GOT3 (cell line): ENCODE measurements at places on chromosomes 3 and 15.

- no peak for DNase-seq
Measured at GRCh38 chr3:69313251-69313650, 72.6 kb downstream of the FRMD4B start.

- no peak for DNase-seq
Measured at GRCh38 chr3:66037986-66038369, 740 bp downstream of the MAGI1 start.

DNA sequence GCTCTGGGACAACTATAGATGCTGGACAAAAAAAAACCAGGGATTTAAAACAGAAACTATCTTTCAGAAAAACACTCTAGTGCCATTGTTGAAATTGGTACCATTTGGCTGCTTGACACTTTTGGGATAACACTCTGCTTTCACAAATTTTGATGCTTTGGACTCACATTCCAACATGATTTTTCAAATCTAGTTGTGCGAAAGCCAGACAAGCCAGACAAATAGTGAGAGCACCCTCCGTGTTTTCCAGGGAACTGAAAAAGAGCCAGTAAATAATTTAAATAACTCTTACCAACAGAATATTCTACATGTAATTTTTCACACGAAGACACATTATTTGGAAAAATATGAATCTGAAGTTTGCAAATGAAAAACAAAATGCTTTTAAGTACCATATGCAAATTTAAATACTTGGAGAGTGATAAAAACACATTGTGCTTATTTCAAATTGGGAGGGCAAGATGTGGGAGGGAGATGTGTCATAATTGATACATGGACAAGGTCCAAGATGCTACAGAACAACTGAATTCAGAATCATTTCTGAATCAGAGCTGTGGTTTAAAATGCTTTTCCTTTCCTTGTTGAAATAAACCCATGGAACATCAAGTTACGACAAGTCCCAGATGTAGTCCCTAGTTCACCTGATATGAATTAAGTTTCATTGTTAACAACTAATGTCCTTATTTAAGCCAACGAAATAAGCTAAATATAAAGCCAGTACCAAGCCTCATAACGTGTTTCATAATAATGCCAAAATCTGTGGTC, 144.2 kb upstream of the SOX2 start:
- no peak for DNase-seq

GRCh38 chr3:184679056-184679816, 32.6 kb downstream of the MAGEF1 start:
- no peak for DNase-seq

DNA sequence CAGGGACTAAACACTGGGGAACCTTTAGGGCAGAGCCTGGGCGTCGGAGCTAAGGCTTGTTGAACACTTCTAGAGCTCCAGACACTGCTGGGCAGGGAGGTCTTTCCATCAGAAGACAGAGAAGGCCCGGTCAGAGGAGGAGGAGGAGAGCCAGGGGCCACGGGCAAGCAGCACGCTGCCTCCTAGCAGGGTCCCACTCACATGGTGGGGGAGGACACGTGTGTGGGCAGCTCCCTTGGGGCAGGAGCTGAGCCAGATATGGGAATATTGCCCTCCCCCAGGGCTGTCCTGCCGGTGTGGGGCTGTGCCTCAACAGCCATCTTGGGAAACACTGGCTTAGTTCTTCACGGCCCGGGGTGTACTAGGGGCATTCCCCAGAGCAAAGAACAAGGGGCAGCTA, 89.6 kb upstream of the TLE3 start:
- no peak for DNase-seq

DNA sequence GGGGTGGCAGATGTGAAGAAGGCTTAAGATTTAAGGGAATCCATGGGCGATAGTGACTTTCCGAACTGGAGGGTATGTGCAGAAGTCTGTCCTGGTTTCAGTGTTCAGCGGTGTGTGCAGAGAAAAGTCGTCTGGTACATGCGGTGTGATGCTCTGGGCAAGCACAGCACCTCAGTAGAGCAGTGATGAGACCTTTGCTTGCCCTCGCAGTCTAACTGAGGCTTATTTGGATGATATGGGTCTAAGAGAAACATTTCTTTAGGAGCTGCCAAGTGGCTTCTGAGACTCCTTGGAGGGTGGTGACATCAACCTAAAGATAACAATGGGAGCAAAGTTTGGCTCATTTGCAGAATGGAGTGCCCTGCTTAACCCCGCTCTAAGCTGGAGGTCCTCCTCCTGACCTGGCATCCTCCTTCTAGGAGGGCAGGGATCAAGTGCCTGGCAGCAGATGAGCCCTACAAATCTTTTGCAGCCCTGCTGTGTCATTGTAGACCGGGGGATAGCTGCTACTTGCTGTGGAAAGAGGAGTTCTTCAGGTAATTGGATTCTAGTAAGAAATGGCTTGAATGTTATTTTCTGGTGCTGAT, 228.1 kb upstream of the AZI2 start:
- DNase-seq, result no peak

DNA sequence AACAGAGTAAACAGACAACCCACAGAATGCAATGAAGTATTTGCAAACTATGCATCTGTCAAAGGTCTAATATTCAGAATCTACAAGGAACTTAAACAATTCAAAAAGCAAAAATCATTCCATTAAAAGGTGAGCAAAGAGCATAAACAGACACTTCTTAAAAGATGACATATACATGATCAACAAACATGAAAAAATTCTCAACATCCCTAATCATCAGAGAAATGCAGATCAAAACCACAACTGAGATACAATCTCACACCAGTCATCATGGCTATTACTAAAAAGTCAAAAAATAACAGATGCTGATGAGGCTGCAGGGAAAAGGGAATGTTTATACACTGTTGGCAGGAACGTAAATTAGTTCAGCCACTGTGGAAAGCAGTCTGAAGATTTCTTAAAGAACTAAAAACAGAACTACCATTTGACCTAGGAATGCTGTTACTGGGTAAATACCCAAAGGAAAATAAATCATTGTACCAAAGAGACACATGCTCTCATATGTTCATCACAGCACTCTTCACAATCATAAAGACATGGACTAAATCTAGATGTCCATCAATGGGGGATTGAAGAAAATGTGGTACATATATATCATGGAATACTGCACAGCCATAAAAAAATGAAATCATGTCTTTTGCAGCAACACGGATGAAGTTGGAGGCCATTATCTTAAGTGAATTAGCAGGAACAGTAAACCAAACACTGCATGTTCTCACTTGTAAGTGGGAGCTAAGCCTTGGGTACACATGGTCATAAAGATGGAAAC, 393.3 kb upstream of the CBLB start:
- DNase-seq, result no peak

DNA sequence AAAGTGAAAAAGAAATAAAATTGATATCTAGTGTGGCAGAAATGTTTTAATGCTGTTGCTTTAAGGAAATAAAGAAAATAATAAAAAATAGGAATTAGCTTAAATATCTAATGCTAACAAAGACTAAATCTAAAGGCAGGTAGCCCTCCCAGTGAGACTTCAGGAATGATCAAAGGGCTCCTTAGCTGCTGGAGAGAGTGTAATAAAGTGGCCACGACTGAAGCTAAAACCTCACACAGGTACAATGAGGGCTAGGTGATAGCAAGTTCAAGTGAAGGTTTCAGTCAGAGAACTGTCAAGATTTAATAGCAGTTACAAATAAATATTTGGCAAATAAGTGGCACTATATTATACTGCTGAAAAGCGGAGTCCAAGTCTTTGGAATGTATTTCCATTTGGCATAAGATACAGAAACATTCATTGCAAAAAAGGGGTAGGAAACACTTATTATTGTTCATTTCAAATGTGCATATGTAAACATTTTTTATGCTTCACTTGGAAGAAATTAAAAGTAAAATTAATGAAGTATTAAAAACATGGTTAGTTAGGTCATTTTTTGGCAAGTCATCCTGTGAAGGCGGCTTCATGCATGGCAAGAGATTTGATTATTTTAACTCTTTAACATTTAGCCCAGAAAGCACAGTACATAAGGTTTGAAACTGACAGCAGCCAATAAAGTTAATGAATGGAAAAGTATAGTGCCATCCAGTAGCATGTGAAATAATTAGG, 168.2 kb downstream of the ECT2 start:
- DNase-seq, result no peak

GRCh38 chr15:53586799-53587198, 172.7 kb downstream of the WDR72 start:
- DNase-seq, result no peak

DNA sequence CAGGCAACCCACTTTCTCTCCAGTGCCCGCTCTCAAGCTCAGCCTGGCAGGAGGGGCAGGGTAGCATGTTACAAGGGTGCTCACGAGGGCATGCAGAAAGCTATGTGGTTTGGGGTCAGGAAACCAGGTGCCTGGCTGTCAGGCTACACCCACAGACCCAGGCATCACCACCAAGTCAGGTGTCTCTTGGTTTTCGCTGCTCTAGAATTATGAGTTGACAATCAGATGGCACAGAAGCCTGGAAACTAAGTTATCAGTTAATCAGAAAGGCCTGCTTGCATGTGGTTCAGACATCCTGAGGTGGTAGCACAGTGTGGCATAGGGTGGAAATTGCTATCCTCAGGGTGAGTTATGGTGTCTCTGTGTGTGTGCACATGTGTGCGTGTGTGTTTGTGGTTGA, 16.2 kb upstream of the CCR9 start:
- DNase-seq, result no peak

DNA sequence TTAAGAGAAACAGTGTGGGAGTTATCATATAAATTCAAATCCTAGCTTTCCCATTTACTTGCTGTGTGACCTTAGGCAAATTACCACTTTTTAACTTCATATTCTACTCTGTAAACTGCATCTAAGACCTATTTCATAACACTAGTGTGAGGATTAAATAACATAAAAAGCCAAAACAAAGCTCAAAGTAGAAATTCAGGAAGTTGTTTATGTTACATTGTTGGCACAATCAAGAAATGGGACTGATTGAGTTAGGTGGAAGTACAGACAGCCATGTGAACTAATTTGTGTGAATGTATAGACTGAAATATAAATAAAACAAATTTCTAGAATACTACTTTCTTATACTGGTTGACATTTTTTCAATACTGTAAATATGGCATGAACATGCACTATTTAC, 131.7 kb downstream of the STAG1 start:
- DNase-seq, result no peak

DNA sequence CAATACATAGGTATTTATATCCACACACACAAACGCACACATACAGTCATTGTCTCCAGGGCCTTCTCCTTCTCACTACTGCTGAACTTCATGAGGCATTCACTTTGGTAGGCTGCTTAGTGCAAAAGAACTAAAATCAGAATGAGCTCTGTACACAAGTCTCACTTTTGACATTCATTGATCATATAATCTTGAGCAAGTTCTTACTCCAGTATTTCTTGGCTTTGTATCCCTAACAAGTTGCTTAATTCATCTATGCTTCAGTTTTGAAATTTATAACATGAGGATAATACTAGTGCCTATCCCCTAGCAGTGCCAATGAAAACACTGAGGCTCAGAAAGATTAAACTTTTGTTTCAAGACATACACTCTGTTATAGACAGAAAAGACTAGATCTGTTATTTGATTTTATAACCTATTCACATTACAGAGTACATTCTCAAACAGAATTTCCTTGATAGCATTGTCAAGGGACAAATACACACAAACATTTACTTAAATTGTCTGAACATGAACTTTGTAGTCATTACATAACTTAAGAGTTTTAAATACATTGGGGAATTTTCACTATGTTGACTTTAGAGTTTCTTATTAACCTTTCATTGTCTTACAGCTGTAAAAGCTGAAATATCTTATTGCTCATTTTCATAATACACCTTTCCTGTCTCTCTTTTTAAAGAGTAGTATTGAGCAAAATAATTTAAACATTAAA, 55.0 kb upstream of the SI start:
- DNase-seq, result no peak

DNA sequence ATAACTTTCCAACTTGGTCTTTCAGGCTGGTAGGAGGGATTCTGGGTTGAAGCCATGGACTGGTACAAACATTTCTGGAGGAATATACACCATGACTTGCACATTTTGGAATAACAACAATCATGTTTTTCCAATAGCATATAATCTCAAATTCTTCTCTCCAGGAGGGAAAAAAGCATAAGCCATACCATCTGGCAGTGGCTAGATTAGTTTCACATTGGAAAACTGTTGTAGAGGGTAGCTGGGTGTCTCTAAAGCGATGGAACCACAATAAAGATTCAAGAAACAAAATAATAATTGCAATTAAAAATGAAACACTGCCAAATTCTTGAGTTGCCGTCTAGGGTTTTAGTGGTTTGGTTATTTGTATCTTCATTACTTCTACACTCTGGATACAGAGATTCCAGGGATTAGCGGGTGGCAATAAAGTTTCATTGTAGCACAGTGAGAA, 278.5 kb upstream of the RASGRP1 start:
- DNase-seq, result no peak

DNA sequence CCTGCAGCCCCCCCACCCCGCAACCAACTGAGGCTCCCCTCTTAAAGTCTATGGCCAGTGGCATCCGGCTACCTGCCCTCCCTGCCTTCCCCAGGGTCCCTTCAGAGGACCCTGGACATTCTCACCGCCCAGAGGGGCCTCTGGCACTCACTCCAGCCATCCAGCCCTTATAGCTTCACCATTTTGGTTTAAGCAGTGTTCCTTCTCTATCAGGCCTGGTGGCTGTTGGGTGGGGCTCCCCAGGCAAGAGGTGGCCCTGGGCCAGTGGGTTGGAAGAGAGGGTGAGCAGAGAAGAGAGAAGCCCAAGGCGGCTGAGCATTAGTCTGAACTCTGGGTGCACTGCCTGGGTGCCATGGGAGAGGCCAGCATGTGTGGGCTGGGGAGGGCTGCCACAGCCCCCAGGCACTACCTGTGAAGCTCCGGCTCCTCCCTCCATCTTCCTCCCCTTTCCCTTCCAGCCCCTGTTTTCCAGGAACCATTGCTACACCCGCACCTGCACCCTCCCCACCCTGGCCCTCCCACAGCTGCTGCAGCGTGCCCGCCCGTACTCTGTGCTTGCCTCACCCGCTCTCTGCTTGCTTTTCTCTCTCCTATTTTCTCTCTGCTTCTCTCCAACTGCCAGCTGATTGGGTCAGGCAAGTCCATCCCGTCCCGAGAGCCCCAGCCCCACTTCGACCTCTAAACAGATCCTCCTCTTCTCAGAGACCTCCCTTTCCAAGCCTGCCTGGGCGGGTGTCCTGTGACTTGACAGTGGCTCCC, 168.2 kb downstream of the TBC1D2B start:
- no peak for DNase-seq

DNA sequence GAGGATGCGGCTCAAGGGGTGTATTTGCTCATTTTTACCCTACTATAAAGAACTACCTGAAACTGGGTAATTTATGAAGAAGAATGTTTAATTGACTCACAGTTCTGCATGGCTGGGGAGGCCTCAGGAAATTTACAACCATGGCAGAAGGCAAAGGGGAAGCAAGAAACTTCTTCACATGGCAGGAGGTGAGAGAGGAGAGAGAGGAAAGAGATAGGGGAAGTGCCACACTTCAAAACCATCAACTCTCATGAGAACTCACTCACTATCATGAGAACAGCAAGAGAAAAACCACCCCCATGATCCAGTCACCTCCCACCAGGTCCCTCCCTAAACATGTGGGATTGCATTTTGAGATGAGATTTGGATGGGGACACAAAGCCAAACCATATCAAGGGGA, 192.7 kb downstream of the DIPK2A start:
- DNase-seq, result no peak
